ENCODE measurements at places on chromosomes 3 and 15.

DNA sequence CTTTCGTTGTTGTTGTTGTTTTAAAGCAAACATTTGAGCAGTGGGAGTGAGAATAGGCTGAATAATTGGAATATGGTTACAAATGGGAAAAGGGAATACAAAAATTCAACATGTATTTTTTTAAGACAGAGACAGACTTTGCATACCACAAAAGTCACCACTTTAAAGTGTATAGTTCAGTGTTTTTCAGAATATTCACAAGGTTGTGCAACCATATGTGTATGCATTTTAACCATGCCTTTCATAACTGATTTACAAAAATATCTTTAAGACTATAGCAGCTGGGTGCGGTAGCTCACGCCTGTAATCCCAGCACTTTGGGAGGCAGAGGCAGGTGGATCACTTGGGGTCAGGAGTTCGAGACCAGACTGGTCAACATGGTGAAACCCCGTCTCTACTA, 41.3 kb downstream of the EHHADH start:
- DNase-seq = no peak

GRCh38 chr15:69095274-69095673, 65.2 kb upstream of the GLCE start:
- no peak for DNase-seq

GRCh38 chr15:49287481-49287880, 117.4 kb downstream of the GALK2 start:
- DNase-seq = no peak

DNA sequence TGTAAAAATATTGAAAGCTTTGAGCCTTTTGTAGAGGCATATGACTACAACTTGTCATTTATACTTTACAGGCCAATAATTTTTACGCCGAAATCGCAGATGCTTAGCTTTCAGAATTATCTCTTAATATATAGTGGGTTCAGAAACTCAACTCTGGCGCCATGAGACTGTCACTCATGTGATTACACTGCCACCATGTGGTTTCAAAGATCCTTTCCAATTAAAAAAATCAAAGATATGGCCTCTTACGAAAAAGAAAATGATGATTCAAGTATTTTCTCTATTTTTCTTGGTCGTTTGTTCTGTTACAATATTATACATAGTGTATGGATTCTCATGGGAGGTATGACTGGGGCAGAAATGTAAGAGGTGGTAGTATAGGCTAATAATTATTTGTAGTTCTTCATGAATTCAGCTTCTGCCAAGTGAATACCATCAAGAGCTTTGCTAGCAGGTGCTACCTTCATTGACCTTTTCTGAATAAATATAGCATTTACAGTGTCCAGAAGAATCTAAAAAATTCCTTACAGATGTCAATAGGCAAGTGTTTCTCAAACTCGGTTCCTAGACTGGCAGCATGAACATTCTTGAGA, 751.7 kb upstream of the GOLIM4 start:
- no peak for DNase-seq

DNA sequence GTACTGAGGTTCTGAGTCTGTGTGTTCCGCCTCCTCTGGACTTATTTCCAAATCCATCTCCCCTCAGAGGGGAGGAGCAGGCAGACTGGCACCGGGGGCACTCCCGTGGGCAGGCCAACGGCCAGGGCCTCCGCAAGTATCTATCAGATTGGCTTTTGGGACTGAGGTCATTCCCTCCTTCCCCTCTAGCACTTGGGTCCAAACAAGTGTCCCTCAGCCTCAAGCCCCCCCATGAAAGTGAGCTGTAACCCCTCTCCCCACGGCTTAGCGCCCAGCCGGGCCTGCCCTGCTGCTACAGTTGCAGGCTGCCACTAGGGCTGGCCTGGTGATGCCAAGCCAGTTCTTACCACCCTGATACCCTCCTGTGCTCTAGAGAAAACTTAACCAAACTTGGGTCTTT, 17.4 kb downstream of the ITGA11 start:
- no peak for DNase-seq

- DNase-seq = no peak
Measured at GRCh38 chr15:50051811-50052419, 67.1 kb downstream of the ATP8B4 start.

DNA sequence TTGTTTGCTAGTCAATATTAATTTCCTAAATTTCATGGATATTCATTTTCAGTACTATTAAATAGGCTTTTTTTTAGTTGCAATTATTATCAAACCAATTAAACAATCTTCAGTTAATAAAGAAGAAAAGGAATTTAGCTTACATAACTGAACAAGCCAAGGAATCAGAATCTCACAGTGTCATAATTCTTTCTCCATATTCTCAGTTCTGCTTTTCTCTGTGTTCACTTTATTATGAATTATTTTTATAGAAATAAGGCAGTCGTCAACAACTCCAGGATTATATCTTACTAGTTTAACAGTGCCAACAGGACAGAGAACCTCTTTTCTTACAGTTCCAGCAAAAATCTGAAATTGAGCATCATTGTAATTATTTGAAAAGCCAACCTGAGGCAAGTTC, 221.7 kb downstream of the CGGBP1 start:
- DNase-seq = no peak

GRCh38 chr15:38002883-38003477, 68.5 kb downstream of the TMCO5A start:
- DNase-seq = peak; percentile 48

GRCh38 chr3:173214576-173214975, 73.5 kb upstream of the SPATA16 start:
- no peak for DNase-seq

GRCh38 chr15:39054128-39054732, 489.6 kb upstream of the RASGRP1 start:
- DNase-seq = no peak
